T-helper 1 cell (primary cell): ENCODE measurements at places on chromosomes 3 and 15.

- no peak for DNase-seq
These were observed 11.3 kb downstream of the PRICKLE2 start for GRCh38 chr3:64213962-64214379.

DNA sequence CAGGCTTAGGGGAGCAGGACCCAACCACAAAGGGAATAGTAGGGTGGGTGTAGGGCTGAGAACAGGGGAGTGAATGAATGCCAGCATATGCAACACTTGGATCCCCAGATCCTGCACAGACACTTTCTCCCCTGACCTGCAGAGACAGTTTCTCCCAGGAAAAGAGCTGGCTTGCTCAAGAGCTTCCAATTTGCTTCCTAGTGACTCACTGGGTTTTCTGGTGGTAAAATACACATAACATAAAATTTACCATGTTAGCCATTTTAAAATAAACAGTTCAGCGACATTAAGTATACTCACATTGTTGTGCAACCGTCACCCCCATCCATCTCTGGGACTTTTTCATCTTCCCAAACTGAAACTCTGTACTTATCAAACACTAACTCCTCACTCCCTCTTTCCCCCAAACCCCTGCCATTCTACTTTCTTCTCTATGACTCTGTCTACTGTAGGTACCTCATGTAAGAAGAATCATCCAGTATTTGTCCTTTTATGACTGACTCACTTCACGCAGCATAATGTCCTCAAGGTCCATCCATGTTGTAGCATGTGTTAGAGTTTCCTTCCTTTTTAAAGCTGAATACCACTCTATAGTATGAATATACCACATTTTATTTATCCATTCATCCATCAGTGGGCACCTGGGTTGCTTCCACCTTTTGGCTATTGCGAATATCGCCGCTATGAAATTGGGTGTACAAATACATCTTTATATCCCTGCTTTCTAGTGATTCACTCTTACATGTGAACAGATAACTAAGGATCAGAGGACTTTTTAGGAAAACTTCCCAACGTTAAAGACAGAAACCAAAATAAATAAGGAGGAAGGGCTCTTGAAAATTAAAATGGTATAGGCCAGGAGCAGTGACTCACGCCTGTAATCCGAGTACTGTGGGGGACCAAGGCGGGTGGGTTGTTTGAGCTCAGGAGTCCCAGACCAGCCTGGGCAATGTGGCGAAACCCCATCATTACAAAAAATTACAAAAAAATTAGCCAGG is 95.6 kb upstream of the TJP1 start:
- DNase-seq, result no peak

DNA sequence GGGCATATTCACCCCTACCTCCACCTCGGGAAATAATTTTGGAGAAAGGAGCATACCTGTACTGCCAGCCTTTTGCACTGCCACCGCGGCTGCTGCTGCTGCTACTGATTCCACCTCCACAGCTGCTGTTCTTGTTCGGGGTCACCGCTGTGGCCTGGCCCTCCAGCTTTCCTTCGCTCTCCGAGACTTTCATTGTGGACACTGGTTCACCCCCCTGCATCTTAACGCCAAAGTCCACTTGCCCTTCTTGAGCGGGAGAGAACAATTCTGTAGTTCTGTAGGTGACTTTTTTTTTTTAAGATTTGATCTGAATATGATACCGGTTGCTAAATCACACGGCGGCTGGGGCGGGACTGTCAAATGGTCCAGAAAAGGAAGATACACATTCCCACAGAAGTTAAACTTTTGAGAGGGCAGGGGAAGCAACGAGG is 701 bp downstream of the OSBPL11 start:
- no peak for DNase-seq

DNA sequence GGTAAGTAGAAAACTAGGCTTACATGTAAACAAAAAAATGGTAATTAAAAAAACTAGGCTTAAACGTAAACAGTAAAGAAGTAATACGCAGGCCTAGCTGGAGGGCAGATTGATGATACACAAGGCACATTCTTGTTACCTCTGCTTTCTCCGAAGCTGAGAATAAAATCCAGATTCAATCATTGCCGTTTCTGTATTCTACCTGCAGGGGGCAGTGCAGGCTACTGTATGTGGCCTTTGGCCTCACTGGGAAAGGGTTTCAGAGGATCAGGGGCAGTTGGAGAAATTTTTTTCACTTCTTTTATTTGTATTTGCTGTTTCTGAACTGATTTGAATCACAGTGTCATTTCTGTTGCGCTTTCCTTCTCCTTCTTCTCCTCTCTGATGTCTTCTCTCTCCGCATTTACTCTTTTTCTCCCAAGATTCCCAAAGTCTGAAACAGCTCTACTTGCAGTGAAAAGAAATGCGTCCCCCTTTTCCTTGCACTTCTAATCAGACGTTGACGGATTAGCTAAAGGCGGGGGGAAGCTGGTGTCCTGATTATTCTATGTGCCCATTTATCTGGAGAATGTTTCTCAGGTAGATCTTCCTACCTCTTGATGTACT is 67.1 kb upstream of the MCTP2 start:
- DNase-seq, result peak; percentile 18

DNA sequence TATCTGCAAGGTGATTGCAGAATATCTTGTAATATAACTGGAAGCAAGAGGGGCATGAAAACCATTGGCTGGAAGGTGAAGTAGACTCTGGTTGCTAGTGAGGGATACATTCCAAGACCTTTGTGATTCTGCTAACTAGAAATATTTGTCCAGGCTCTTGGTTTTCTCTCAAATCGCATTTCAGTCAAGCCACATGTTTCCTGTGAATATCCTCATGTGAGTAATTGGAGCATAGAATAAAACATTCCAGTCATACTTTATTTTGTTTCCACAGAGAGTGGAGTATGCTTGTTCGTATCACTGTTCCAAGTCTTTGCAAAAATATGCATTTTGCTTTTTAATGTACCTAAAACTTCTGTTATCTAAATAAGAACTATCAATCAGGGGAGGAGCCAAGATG is 850.0 kb downstream of the EPHA3 start:
- DNase-seq, result no peak

DNA sequence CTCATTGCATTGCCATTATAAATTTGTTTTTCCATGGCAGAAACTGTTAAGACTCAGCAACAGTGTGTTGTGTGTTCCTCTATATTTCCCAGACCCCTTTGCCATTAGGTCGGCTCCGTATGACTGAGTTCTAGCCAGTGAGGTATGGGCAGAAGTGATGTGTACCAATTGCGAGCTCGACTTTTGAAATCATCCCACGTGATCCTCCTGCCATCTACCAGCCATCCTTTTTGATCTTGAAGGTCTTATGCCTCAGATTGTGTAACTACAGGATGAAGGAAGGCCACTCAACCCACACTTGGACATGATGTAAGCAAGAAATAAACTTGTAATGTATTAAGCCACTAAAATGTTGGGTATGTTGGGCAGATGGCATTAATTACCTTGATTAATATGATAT is 562.3 kb downstream of the PDCD6IP start:
- no peak for DNase-seq

GRCh38 chr3:66405701-66406091 is 95.1 kb downstream of the LRIG1 start:
- no peak for DNase-seq

DNA sequence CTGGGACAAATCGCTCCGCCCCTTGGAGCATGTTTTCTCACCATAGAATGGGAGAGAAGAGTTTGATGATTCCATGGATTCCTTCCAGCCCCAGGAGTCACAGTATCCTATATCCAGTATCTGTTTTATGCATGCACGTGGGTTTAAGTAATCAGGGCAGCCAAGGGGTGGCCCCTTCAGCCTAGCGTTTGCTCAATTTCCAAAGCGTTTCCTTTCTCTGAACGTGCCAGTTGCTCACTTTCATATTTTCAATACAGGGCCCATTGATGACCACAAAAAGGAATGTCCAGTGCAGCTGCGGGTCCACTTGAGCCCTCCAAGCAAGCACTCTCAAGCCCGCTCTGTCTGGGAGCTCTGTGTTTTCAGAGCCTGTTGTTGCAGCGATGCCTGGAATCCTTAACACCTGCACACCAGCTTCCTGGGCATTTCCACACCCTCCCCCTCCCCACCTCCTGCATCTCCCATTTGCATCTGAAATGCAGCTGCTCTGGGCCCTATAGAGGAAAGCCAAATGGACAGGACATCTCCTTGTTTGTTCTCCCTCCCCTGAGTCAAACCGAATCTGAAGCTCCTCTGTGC is 164.3 kb upstream of the LPP start:
- no peak for DNase-seq

GRCh38 chr15:74799856-74800558 is 12.6 kb upstream of the LMAN1L start:
- peak; percentile 81 for DNase-seq

GRCh38 chr15:38796589-38796988 is 232.0 kb upstream of the RASGRP1 start:
- no peak for DNase-seq

- no peak for DNase-seq
These were observed 68.7 kb downstream of the AP4E1 start for GRCh38 chr15:50977162-50977561.

DNA sequence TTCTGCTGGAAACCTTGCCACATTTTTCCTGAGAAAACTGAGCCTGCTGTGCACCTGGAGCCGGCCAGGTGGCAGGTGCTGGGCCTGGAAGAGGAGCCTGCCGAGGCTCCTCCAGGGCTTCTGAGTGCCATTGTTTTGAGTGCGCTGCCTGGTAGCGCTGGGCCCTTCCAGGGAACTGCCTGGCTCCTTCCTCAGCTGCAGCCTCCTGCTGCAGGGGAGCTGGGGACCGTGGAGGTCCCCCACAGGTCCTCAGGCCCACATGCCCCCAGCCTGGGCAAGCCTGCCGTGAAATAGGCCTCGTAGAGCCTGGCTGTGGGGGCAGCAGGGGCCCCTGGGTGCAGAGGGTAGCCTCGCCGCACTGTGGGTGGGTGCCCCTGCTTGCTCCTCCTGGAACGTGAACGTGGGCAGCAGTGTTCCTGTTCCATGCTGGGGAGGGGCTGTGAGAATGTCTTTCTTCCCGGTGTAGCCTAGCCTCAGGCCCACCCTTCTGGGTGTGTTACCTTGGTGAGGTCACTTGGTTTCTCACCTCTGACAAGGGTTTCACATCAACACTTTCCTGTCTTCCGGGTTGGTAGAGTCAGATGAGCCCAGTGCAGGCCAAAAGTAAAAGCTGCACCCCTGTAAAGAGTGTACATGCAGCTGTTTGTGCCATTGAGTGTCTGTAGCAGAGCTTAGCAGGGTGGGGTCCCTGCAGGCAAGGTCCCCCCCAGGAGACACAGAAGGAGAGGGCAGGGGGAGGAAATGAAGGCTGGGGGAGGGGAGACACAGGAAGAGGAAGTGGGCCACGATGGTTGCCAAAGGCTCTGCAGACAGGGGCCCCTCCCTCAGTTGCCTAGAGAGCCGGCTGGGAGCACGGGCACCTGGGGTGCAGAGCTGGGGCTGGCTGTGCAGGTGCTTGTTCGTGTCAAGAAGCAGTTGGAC is 34.5 kb downstream of the KLF13 start:
- DNase-seq, result peak; percentile 80

DNA sequence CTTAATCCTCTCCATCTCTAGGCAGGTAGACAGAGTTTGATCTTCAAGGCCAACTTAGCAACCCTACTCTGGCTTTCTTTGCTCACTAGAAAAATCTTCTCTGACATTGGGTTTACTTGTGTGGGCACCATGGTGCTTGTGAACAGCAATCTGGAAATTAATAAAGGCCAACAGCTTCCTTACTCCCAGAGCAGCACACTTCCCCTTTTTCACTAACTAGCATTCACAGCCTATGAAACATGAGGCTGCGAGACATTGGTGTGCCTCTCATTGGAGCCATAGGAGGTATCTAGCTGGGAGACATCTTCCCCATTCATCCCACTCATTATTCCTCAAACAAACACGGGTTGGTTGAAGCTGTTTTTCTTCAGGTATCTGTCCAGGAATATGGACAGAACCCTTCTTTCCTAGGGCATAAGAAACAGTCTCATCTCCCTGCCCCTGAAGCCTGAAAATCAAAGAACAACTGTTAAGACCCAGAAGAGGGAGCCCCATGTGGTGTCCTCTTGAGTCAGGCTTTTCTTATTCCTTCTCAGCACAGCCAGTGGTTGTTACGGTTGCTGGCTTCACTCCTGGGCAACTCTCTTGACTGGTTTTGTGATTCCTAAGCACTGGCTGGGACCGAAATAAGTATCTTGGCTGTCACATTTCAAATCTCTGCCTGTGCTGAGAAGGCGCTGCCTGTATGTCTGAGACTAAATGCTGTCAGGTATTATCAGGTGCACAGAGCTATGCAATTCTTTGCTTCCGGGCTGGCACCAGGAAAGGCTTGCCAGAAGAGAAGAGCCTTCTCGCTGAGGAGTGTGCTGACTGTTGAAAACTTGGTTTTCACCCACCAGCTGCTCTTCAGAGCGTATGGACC is 194.4 kb downstream of the FEZF2 start:
- DNase-seq, result no peak

- DNase-seq, result no peak
These were observed 18.1 kb downstream of the GBE1 start for GRCh38 chr3:81743096-81744025.

- DNase-seq, result no peak
These were observed 201.1 kb upstream of the CADPS start for GRCh38 chr3:63076357-63076756.

GRCh38 chr3:42412526-42413155 is 2.2 kb upstream of the LYZL4 start:
- no peak for DNase-seq

DNA sequence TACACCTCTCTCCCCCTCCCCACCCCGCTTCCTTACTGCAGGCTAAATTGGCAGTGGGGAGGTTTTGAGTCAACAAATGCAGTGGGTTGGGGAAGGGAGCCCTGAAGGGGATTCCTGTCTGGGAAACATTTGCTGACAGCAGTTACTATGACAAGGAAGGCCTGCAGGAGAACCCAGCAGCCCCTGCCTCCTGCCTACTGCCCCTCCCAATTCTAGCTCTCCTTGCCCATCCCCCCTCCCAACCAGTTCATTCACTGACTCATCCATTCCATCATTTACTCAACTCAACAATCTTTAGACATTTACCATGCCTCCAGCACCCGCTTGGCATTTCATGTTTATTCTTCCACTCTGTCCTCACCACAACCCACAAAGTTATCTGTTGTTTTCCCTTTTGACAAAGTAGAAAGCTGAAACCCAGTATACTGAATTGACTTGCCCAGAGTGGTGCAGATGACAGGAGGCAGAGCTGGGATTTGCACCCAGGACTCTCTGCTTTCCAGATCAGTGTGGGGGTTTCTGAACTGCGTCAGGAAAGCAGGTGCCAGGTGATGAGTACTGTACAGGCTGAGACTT is 75.0 kb downstream of the MAGEF1 start:
- no peak for DNase-seq

GRCh38 chr15:96363707-96364106 is 33.2 kb downstream of the NR2F2 start:
- no peak for DNase-seq

- DNase-seq, result no peak
These were observed 40.8 kb downstream of the PLCH1 start for GRCh38 chr3:155704061-155704460.

- no peak for DNase-seq
These were observed 90.6 kb upstream of the AKAP13 start for GRCh38 chr15:85289677-85290365.

DNA sequence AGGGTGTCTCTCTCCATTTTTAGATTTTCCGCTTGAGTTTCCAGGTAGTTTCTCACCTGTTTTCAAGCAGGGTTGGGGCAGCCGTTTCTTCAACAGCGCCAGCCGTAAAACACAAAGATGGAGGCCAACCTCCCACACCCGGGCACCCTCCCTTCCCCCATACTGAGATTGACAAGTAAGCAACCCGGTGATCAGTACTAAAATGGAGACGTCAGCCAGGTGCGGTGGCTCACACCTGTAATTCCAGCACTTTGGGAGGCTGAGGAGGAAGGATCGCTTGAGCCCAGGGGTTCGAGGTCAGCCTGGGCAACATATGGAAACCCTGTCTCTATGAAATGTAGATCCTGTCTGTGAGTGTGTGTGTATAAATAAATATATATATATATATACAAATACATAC is 903 bp upstream of the ZSCAN2 start:
- no peak for DNase-seq
